ENCODE measurements at places on chromosomes 2 and 18.

- no peak for DNase-seq
Observed at GRCh38 chr18:2139691-2140090, 431.6 kb downstream of the METTL4 start.

DNA sequence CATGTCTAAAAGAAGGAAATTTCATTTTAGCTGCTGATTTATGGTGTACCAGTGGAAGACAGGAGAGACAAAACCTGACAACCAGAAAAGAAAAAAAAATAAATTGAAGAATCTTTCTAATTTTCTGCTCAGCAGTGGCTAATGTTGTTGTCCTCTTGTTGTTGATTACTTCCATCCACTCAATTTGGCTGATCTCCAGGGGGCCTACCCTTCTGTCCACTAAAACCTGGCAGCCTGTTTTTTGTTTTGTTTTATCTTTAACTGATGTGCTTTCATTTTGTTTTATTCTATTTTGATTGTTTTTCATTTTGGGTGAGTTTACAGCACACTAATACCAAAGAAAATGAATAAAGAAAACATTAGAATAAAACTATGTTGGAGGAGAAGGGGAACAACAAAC lies 27.4 kb downstream of the TFPI start:
- no peak for DNase-seq

GRCh38 chr2:148965623-148966437 lies 72.7 kb upstream of the LYPD6B start:
- DNase-seq = no peak

DNA sequence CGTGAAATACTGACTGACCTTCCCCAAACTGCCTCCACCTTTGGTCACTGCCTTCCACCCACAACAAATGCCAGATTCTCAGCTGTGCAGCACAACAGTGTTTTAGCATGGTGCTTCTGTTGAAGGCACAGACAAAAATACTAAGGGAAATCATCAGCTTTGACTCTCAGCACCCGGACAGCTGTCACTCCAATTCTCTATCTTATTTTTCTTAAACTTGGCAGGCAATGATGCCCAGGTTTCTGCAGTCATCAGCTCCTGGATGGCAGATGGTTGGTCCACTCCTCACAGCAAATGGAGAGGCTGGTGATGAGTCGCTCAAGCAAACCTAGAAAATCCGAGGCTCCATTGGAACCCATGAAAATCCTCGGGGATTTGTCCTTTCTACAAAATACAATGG lies 2.9 kb upstream of the FAM124B start:
- no peak for DNase-seq

DNA sequence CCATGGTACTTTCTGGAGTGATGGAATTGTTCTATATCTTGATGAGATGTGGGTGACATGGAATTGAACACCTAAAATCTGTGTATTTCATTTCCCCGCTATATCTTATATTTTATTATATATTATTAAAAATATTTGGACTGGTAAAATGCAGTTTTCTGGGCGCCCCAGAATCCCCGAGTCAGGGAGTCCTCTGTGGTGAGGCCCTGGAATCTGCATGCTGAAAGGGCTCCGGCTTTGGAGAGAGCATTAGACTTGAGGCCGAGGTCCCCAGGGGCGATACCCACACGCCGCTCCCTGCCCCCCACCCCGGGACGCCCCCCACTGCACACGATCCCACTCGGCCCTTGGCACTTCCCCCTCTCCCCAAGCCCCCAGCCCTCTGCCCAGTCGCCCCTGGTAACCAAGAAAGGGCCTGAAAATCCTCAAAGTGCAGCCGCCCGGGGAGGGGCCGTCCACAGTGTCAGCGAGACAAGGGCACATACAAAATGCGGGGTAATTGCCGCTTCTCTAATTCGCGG lies 126.0 kb downstream of the ZFP36L2 start:
- DNase-seq = no peak

DNA sequence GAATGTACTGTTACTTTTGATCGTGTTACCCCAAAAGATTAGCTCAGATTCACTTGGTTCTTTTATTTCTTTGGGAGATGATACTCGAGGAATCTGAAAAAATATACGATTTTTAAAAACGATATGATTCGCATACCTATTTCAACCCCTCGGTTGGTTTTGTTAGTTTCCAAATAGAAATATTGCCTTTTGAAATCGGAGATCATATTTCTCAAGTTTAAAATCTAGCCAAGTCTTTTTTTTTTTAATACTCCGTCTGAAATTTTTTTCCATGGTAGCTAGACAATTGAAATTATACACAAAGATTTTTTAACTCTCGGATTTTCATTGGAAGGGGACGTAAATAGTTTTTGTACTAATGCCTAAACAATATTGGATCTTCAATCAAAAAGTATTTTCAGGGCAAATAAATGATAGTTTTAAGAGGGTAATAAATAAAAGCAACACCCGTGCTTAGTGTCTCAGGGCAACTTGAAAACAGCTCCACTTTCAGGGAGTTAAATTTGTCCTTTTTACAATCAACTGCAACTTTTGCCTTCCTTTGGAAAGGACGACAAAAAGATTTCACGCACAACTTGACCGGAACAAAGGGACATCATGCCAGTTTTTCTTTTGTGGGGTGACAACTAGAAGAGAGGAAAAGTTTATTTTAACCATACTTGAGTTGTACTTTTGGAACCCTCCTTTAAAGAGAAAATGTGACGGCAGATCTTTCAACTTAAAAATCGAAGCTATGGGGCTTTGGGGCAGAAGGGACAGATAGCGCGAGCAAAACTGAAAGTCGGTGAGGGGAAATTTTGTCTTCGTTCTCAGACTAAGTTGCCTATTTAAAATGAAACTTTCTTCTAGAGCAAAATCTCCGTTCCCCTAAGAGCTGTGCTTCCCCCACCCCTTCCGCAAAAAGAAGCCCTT lies 5.8 kb upstream of the ONECUT2 start:
- no peak for DNase-seq

- DNase-seq = no peak
Observed at GRCh38 chr18:24949908-24950307, 402.1 kb downstream of the ZNF521 start.

- no peak for DNase-seq
Observed at GRCh38 chr18:34821669-34822210, 111.6 kb downstream of the DTNA start.

- no peak for DNase-seq
Observed at GRCh38 chr18:25896956-25897355, 193.5 kb downstream of the SS18 start.

- DNase-seq = no peak
Observed at GRCh38 chr2:113755835-113756354, 547 bp downstream of the SLC35F5 start.
